Fibroblast of skin of scalp (primary cell): ENCODE measurements at places on chromosomes 3 and 15.

DNA sequence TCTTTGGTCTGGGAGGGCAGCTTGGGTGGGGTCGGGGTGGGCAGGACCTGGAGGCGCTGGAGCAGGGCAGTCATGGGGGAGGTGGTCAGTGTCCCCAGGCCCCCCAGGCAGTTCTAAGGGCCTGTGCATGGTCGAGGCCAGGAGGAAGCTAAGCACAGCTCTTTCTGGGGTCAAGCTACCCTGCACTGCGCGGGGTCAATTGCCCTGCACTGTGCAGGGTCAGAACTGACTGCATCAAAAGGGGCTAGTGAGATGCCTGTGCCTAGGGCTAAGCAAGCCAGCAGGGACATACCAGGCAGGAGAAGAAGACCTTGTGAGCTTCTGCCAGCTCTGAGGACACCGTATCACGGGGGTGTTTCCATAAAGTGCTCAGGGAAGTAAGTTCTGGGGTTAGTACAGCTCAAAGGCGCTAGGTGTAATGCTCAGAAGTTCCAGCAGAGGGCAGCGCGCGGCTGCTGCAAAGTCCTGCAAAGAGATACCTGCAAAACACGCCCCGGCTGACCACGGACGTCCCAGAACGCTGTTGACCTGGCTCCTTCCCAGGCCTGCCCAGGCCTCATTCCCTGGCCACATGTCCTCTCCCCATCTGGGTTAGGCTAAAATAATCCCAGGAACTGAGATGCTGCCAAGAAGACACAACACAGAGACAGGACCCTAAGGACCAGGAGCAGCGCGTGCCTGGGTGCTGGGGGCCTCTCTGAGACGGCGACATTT lies 18.8 kb upstream of the IQSEC1 start:
- peak; percentile 53 for DNase-seq

- peak; percentile 89 for DNase-seq
These were observed 50.0 kb downstream of the DNAJB8 start for GRCh38 chr3:128416578-128417211.

GRCh38 chr3:116341899-116342298 lies 103.4 kb downstream of the LSAMP start:
- no peak for DNase-seq

- DNase-seq: no peak
These were observed 45.0 kb downstream of the ZNF860 start for GRCh38 chr3:32026593-32026992.

DNA sequence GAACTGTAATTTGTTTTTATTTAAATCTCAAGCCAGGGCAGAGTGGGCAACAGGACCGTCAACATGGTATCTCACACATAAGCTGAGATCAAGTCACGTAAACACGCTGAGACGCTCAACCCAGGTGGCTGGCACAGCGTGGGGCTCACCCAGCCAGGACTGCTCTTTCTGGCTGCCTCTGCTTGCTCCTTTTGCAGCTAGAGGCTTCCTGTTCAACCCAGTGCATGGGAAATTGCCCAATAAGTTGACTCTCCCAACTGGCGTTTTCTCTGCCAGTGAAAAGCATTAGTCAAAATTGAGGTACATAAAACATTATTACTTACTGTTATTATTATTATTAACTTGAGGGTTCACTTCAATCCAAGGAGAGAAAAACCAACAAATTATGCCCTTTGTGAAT lies 398.1 kb downstream of the NR2F2 start:
- no peak for DNase-seq

DNA sequence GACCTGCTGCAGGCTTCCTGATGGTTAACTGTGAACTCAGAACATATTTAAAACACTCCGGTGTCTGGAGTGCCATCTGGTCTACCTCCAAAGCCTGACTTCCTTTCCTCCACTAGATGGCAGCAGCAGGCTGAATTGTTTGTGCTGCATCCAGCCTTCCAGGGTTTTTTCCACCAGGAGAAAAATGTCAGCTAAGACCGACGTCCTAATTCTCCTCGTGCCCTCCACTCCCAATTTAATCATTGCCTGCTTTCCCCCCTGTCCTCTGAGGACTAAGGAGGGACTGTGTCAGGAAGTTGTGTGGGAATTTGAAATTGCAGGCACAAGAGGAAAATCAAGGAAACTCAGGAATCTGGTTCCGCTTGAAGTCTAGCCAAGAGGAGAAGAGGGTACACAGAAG lies 165.2 kb upstream of the UMPS start:
- peak; percentile 78 for DNase-seq

DNA sequence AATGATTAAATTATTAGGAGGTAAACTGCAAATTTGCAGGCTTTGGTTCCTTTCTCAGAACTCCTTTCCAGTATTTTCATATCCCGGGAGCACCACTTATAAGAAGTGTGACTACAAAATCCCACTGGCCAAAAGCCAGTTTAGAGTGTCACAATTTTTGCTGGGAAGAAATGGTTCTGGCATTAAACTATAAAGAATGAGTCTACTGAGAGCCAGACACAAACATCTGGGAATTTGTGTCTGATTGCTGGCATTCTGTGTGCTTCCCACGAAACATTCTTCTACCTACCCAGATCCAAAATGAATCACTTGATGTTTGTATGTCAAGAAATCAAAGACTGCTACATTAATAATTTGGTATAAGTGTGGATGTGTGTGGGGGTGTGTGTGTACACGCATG lies 82.8 kb downstream of the DUT start:
- peak; percentile 96 for DNase-seq

DNA sequence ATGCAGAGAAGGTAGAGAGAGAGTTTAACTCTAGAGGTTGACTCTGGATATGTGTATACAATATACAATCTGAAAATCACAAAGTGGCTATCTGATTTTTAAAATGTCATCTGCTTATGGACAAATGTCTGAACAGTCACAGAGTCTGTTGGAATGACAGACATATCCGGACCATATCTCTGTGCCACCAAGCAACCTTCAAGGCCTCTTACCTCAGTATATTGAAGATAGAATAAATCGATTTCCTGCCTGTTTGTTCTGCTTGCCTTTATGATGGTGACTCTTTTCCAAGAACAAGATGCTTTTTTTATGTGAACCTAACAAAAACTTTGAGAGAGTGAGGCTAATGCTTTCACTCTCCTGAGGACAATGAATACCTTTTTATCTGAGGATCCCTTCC lies 151.1 kb downstream of the RBPMS2 start:
- DNase-seq: no peak

- no peak for DNase-seq
These were observed 132.1 kb upstream of the PRR20G start for GRCh38 chr3:127419641-127420553.

- no peak for DNase-seq
These were observed 2.7 kb downstream of the CSK start for GRCh38 chr15:74784426-74785193.

GRCh38 chr3:149448331-149448831 lies 26.1 kb upstream of the TM4SF4 start:
- DNase-seq: peak; percentile 92

DNA sequence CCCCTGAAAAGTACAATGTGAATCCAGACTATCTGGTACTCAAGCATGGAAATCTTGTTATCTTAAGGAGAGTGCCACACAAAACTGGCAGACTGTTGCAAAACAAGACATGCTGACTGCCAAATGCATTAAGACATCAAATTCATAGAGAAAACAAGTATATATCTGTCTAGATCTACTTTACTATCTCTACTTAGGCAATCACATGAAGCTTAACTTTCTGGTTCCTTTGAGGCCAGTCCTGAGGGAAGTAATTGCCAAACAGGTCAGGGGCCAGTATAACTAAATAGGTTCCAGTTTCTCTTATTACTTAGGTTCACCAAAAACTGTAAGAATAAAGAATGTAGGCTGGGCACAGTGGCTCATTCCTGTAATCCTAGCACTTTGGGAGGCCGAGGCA lies 15.9 kb upstream of the SLC4A7 start:
- DNase-seq: no peak

GRCh38 chr15:68249058-68249713 lies 19.7 kb upstream of the CLN6 start:
- no peak for DNase-seq

GRCh38 chr15:100020189-100020588 lies 287.0 kb upstream of the LYSMD4 start:
- no peak for DNase-seq

GRCh38 chr15:55344206-55344605 lies 25.2 kb downstream of the PIGB start:
- DNase-seq: peak; percentile 54

DNA sequence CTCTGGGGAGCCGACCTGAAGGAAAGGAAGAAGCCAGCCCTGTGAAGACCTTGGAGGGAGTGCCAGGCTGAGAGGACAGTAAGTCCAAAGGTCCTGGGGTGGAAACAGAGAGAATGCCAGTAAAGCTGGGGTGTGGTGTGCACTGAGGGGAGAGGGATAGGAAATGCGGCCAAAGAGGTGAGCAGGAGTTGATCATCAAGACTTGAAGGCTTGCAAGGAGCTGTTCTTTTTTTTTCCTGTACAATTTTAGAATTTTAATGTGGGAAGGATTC lies 73.8 kb downstream of the SYNPR start:
- no peak for DNase-seq

DNA sequence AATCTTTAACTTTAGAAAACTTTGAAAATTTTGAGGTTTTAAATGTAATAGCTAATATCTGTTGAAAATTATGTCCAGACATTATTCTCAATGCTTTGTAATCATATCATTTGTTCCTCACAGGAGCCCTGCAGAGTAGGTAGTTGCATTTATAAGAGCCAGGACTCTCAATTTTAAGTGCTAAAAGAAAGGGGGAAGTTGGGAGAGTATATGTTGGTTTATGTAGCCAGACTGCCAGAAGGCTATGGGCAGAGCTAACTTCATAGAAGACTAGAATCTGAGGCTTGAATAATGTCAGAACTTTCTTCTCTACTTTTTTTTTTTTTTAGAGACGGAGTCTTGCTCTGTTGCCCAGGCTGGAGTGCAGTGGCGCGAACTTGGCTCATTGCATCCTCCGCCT lies 9.1 kb downstream of the VPS8 start:
- DNase-seq: no peak

DNA sequence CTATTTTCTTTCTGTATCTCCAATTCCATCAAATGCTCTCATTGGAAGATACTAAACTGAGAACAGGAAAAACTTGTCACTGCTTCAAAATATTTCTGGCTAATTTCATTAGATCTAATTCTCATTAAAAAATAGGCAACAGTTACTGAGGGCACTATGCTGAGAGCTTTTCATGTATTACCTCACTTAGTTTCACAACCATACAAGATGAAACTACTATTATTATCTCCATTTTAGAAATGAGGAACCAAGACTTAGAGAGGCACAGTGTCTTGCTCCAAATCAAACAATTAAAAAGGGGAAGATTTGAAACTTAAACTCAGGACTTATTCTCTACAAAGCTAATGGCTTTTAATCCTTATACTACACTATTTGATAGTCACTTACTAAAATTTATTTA lies 7.2 kb upstream of the OTOL1 start:
- DNase-seq: no peak

DNA sequence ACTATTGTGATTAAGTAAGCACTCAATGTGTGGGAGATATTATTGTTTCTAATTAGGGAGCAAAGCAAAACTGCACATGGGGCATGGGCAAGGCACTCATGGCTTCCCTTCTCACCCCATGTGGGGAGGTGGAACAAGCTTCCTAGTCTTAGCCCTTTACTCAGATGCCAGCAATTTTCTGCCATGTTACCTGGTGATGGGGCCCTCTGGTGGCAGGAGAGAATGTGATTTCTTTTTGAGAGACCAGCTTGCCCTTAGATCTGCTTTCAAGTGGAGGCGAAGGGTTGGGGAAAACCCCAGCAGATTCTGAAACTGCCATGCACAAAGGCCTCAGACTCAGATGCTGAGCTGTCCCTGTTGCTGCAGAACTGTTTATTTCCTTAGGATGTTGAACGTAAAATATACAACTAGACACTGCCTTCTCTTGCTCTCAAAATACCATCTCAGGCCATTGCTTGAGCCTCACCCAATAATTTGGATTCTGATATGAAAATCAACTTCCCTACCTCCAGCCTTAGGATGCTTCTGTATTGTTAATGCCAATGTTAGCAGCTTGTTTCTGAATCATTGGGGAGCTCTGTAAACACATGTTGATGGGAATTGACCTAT lies 130.2 kb upstream of the TPRG1 start:
- DNase-seq: no peak

DNA sequence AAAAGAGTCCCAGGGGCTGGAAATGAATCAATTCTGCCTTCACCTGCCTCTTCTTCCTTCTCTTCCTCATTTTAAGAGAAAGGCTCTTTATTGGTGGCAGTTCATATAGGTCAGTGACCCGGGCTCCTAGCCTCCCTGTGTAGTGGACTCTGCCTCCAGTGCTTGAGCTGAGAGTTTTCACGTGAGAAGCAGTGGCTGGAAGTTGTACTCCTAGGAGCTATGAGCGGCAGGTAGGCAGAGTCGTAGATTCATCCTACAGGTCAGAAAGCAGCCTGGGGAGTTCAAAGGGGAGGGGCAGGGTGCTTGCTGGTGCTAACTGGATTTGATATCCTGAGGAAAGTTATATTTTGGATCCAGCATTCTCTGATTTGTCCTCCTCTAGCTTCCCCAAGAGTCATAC lies 101.1 kb downstream of the RPLP1 start:
- no peak for DNase-seq

GRCh38 chr15:53829923-53830459 lies 70.5 kb upstream of the WDR72 start:
- DNase-seq: no peak

- DNase-seq: no peak
These were observed 236.6 kb downstream of the PLCL2 start for GRCh38 chr3:17121336-17121735.

- DNase-seq: no peak
These were observed 47.1 kb upstream of the SERPINI2 start for GRCh38 chr3:167521006-167521355.

- DNase-seq: no peak
These were observed 66.9 kb upstream of the NTRK3 start for GRCh38 chr15:88323468-88323867.

DNA sequence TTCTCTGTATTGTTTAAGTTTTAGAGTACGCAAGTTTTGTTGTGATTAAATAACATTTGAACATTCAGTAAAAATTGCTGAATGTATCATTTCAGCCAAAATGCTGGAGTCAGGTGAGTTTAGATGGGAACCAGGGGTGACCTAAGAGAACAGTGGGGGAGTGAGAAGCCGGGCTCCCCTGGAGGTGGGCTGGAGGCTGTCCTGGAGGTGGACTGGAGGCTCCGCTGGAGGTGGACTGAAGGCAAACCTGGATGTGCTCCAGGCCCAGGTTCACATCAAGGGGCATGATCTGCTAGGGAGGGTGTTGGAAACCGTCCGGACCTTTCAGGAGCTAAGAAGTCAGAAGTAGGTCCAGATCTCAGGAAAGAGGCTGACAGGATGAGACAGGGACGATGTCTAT lies 23.7 kb downstream of the DNAJB8 start:
- DNase-seq: no peak

GRCh38 chr15:27017168-27017809 lies 46.3 kb downstream of the GABRG3 start:
- DNase-seq: peak; percentile 81

- peak; percentile 67 for DNase-seq
These were observed 388.2 kb upstream of the AGTR1 start for GRCh38 chr3:148309390-148310035.

- DNase-seq: no peak
These were observed 31.3 kb downstream of the STAC start for GRCh38 chr3:36411587-36411986.

GRCh38 chr3:108159865-108160264 lies 62.4 kb downstream of the IFT57 start:
- DNase-seq: peak; percentile 20
